AG04450 (cell line): ENCODE measurements at places on chromosomes 6 and 20.

DNA sequence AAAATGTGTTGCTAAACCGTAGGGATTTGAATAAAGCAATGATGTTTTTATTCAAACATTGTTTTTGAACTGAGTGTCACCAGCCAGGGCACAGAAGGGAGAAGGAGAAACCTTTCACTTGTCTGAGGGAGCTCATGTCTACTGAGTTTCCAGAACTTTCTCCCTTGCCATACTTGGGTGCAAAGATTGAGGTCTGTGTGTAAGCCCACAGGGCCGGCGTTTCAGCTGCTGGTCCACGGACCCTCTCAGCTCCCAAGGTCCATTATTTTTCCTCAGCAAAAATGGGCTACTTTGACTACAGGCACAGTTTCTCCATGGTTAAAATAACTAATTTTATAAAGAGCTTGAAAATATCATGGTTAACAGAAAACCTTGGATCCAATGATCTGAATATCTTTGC lies 32.6 kb downstream of the PSMG4 start:
- no peak for DNase-seq

GRCh38 chr6:25035174-25035511 lies 99.4 kb upstream of the RIPOR2 start:
- no peak for DNase-seq

GRCh38 chr20:23649830-23650417 lies 12.2 kb upstream of the CST3 start:
- DNase-seq, result no peak

GRCh38 chr20:57620274-57620990 lies at the start of gene ZBP1:
Gene ZBP1, minus strand, starts transcription at chr20:57620426. Its CDS starts 131 bp downstream, at chr20:57620295.
- no peak for DNase-seq

- no peak for DNase-seq
These were observed 129.8 kb downstream of the ALDH8A1 start for GRCh38 chr6:134819863-134820800.

DNA sequence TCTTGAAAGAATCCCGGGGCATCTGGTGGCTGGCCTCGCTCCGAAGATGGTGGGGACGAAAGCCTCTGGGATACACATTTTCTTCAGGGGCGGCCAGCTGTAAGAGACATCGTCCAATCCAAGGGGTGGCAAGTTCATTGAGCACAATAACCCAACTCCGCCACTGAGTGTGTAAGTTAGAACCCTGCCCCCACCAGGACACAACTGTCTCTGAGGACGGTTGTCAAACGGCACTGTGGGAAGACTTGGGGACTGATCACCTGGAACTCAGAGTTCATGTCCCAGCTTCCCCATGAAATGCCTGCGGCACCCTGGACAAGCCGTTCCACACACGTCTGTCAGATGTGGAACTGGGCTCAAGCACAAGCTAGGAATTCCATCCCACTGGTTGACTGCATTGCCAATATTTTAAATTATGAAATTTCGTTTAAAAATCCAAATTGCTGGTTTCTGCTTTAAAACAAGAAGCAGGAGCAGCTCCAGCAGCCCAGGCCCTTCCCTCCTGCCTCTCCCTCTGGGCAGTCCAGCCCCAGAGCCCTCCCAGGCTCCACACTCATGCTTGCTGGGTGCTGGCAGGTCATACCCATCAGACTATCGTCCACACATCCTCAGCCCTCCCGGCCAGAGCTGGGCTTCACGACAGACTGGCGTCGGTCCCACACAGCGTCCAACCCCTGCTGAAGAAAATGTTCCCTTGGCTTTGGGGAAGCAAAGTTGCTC lies 80.9 kb upstream of the AFDN start:
- DNase-seq, result no peak

DNA sequence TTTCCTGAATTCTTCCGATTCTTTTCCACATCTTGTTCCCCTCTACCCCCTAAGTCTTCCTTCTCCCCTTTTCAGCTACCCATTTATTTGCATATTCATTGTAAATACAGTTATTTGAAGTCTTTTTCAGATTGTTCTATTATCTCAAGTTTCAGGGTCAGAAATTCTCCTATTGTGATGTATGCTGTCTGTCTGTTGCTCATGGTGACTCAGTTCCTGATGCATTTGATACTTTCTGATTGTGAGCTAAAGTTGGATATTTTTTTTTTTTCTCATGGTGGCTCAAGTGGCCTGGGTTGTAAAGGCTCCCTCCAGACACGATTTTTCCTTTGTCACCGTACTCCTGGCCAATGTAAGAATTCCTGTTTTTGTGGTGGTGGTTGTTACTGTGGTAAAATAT lies 4.9 kb upstream of the PI16 start:
- DNase-seq, result no peak

GRCh38 chr20:34083137-34083536 lies 28.9 kb downstream of the EIF2S2 start:
- DNase-seq, result peak; percentile 61

- no peak for DNase-seq
These were observed 29.0 kb downstream of the MAS1 start for GRCh38 chr6:159919800-159920199.

DNA sequence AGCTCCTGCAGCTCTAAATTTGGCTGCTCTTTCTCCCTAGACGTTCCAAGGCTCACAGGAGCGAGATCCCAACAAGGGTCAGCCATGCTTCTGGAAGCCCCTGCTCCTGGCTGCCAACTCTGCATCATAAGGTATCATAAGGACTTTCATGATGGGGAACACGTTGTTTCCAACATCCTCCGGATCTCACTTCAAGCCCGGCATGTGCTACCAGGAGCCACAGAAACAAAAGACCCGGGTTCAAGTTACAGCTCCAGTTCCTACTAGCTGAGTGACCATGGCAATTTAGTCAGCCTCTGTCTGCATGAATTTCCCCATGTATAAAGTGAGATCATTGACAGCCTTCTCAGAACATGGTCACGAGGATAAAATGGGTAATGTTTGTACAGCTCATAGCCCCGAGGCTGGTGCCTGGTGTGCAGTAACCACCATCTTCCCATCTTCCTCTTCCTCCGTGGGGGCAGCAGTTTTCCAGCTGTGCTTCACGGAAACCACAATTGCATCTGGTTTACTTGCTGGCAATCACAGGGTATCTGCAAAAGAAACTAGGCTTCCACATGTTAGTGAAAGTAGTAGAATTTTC lies 209.0 kb upstream of the ECI2 start:
- no peak for DNase-seq

DNA sequence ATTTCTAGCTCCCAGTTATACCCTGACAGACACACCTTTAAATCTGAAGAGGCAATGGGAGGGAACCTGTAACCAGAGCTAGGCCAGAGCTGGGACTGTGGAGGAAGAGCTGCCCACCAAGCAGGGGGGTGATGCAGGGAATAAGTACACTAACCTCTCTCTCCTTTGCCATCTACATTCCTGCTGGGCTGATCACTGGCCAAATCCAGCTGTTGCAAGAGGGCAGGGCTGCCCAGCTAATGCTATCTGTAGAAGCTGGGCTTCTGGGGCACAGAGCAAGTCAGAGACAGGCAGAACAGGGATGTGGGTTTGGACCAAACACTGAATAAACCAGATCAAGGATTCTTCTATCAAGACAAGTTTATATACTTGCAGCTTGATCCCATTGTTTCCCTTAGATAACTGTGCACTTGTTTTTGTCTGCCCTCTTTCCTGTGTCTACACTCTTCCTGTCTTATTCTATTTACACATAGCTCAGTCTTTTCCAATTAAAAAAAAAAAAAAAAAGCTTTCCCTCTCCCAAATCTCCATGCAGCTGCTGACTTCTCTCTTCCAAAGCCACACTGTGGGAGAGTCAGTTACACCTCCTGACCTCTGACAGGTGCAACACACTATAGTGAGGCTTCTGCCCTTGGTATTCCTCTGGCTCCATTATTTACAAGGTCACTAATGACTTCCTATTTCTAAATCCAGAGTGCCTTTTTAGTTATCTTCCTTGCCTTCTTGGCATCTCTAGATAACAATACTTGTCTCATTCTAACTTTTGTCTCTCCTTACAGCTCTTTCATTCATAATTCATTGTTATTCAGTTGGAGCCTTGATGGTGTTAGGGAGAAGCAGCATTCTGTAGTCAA lies 43.7 kb downstream of the TRIM38 start:
- DNase-seq, result no peak

- no peak for DNase-seq
These were observed 50.5 kb downstream of the CFAP61 start for GRCh38 chr20:20102716-20103258.

DNA sequence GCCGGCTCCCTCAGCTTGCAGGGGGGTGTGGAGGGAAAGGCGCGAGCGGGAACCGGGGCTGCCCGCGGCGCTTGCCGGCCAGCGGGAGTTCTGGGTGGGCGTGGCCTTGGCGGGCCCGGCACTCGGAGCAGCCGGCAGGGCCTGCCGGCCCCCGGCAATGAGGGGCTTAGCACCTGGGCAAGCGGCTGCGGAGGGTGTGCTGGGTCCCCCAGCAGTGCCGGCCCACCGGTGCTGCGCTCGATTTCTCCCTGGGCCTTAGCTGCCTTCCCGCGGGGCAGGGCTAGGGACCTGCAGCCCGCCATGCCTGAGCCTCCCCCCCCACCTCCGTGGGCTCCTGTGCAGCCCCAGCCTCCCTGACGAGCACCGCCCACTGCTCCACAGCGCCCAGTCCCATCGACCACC lies 514.5 kb upstream of the GJE1 start:
- no peak for DNase-seq

GRCh38 chr6:149936743-149937142 lies 5.1 kb upstream of the ULBP2 start:
- DNase-seq, result no peak

- no peak for DNase-seq
These were observed 139.5 kb downstream of the GJA10 start for GRCh38 chr6:90033746-90034271.

DNA sequence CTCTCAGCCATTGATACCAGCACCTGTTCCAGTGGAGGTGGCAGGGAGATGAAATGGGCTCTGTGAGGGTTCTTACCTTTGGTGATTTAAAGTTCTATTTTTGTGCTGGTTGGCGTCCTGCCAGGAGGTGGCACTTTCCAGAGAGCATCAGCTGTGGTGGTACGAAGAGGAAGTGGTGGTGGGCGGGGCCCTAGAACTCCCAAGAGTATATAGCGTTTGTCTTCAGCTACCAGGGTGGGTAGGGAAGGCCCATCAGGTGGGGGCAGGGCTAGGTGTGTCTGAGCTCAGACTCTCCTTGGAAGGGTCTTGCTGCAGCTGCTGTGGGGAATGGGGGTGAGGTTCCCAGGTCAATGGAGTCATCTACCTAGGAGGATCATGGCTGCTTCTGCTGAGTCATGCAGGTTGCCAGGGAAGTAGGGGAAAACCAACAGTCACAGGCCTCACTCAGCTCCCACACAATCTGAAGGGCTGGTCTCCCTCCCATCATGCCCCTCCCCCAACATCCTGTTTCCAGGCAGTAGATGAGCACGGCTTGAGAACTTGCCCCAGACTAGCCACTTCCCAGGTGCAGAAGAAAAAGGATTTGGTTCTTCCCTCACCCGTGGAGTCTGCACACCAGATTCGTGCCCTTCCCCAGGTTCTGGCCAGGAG lies 46.6 kb downstream of the MOXD1 start:
- no peak for DNase-seq

GRCh38 chr20:25220810-25221591 lies 25.5 kb downstream of the ENTPD6 start:
- no peak for DNase-seq

- DNase-seq, result no peak
These were observed 11.7 kb upstream of the GOPC start for GRCh38 chr6:117613920-117614560.

- no peak for DNase-seq
These were observed 1.3 kb downstream of the MAPK14 start for GRCh38 chr6:36028877-36029324.

- no peak for DNase-seq
These were observed 44.6 kb downstream of the KCNQ2 start for GRCh38 chr20:63427724-63428330.

- DNase-seq, result no peak
These were observed 17.9 kb upstream of the EXOC2 start for GRCh38 chr6:710601-711571.

DNA sequence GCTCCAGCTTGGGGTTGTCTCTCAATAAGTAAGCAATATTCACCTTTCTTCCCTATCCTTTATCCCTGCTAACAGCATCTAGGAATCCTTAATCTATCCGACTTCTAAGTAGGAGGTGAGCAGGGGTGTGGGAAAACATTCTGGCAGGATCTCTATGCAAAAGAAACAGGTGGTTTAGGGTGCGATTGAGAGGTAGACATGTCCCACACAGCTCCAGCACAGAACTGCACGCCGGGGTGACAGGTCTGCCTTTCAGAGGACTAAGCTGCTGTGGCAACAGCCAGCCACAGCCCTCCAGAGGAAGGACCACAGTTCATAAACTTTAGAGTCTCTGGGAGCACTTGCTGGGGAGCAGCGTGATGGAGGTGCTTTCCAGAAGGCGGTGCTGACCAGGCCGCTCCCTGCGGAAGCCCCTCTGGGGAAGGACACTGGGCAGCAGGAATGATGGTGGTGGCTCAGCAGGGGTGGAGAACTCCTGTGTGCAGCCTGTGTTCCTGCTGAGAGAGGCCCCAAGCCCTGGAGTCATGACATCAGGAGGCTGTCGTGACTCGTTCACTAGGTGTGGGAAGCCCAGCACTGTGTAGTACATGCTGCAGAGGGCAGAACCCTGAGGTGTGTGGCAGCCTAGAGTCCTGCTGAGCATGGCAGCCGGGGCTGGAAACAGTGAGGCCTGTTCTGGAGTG lies 509.6 kb downstream of the PRKN start:
- no peak for DNase-seq

- no peak for DNase-seq
These were observed 997.6 kb upstream of the CITED2 start for GRCh38 chr6:140372064-140372463.

DNA sequence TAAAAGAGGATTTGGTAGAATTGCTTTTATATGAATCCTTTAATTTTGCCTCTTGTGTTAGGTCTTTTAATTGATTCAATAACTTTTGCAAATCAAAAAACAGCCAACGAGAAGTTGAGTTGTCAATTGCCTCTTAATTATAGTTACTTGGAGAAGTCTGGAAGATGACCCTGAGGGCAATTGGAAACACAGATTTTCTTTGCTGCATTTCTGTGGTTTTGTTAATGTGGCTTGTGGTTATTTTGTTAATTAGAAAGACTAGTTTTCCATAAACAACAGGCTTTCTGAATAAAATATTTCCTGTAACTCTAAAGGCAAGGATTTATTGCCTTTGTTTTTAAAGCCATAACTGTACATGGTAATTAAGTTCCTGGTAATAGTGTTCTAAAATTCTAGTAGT lies 513.0 kb downstream of the EPHA7 start:
- DNase-seq, result no peak

DNA sequence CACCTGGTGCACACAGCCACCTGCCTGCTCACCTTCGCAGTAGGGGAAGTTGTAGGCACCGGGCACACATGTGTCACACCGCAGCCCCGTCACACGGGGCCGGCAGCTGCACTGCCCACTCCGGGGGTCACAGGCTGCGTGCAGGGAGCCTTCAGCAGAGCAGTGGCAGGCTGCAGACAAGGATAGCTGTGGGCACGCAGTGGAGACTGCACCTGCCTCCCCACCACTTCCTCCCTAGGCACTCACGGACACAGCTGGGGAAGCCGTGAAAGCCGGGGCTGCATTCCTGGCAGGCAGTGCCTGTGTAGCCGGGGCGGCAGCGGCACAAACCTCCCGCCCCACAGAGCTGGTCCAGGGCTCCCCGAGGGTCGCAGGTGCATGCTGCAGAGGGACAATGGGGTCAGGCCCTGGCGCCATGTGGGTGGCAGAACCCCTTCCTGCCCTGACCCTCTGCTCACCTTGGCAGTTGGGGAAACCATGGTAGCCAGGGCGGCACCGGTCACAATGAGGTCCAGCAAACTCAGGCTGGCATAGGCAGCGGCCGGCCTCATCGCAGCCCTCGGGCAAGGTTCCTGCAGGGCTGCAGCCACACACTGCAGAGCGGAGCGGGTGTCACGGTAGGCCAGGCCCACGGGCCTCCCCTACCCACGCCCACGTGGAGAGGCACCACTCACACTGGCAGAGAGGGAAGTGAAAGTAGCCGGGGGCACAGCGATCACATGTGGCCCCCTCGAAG lies 29.4 kb downstream of the LAMA5 start:
- no peak for DNase-seq
